ENCODE measurements at places on chromosomes 1 and 21.

- DNase-seq, result no peak
Measured at GRCh38 chr21:35197992-35198431, 148.9 kb upstream of the RUNX1 start.

GRCh38 chr1:243234978-243235647 is 20.0 kb downstream of the CEP170 start:
- DNase-seq, result no peak

GRCh38 chr1:182283746-182284544 is 107.6 kb downstream of the GLUL start:
- DNase-seq, result no peak

GRCh38 chr21:36981049-36981391 is 14.6 kb upstream of the HLCS start:
- no peak for DNase-seq

DNA sequence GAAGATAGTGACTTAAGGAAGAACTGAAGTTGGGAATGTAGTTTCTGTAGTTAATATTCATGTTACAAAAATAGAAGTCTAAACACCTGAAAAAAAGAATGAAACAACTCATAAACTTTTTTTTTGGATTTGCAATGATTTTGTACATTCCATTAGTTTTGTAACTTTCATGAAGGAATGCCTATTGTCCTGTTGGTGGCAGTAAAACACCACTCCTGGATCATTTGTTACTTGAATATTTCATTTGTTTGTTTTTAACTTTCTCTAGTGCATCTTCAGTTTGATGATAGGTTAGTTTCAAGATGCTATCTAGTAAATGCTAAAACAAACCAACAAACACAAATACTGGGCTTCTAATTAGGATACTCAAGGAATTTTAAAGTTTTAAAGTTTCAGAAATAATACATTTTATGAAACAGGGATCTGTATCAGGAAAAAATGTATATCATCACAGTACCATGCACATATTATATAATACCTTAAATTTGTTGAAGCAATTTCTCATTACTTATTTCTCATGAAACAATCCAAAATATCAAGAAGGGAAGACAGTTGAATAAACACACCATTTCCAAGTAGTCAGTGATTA is 229.7 kb upstream of the CACYBP start:
- peak; percentile 27 for DNase-seq

DNA sequence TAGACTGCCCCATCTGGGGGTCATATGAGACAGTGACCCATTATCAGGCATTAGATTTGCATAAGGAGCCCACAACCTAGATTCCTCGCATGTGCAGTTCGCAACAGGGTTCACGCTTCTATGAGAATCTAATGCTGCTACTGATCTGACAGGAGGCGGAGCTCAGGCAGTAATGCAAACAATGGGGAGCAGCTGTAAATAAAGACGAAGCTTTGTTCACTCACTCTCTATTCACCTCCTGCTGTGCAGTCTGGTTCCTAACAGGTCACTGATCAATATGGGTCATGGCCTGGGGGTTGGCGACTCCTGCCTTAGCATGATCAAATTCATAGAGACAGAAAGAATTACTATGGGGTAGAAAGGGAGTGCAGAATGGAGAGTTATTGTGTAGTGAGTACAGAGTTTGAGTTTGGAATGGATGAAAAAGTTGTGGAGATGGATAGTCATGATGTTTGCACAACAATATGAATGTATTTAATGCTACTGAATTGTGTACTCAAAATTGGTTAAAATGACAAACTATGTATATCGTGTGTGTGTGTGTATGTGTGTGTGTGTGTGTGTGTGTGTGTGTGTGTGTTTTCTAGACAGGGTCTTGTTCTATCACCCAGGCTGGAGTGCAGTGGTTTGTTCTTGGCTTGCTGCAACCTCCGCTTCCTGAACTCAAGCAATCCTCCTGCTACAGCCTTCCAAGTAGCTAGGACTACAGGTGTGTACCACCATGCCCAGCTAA is 42.2 kb downstream of the BTF3L4 start:
- no peak for DNase-seq

DNA sequence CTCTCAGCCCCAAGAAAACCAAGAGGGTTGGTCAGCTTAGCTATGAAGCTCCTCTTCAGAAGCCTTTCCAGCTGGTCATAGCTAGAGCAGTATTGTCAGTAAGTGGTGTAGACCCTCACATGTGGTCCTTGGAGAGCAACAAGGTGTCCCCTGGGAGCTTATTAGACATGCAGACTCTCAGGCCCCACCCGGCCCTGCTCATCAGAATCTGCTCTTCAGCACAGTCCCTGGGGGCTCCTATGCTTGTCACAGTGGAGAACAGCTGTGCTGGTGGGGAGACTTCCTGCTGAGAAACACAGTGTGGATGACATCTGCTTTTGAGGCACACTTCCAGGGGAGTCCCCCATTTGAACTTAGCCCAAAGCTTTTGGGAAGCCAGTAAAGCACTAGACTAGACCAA is 21.9 kb upstream of the NEK2 start:
- DNase-seq, result peak; percentile 58

GRCh38 chr1:64280001-64280400 is 76.6 kb downstream of the UBE2U start:
- no peak for DNase-seq

DNA sequence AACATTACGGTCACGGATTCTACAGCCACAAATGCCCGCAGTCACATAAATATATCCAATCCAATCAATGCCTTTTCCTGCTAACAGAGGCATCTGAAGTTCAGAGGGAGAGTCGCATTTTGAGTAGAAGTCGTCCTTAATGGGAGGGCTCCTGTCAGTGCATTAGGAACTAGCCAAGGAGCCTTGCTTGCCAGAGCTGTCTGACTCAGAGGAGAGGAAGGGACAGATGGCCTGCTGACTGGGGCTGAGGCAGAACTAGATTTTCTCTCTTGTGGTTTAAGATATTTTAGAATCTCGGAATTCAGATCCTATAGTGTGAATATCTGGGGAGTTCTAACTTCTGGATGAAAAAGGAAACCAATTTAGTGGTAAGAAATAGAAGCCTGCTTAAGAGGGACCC is 10.6 kb downstream of the XKR8 start:
- DNase-seq, result no peak

GRCh38 chr1:160354388-160354985 is 11.3 kb downstream of the NCSTN start:
- no peak for DNase-seq

DNA sequence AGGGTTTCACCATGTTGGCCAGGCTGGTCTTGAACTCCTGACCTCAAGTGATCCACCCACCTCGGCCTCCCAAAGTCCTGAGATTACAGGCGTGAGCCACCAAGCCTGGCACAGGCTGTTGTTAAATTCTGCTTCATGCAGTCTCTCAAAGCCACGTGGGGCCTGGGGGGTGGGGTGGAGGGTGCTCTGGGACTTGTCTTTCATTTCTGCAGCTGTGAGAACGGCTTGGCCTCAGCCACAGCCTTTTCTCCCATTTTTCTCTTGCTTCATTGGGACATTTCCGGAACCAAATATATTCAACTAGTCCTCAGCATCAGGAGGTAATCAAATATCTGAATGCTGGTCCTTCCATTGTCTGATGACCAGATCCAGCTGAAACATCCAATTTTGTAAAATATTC is 27.6 kb upstream of the KCNE2 start:
- no peak for DNase-seq

DNA sequence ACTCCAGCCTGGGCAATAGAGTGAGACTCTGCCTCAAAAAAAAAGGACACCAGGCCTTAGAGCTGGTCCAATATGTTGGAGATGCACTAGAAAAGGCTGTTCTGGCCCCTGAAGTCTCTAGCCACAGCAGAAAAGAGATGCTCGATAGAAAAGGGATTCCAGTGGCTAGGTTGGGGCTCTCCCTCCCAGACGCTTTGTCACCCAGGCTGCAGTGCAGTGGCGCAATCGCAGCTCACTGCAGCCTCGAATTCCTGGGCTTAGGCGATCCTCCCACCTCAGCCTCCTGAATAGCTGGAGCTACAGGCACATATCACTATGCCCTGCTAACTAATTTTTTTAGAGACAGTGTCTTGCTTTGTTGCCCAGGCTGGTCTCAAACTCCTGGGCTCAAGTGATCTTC is 18.2 kb downstream of the PDZK1 start:
- no peak for DNase-seq

DNA sequence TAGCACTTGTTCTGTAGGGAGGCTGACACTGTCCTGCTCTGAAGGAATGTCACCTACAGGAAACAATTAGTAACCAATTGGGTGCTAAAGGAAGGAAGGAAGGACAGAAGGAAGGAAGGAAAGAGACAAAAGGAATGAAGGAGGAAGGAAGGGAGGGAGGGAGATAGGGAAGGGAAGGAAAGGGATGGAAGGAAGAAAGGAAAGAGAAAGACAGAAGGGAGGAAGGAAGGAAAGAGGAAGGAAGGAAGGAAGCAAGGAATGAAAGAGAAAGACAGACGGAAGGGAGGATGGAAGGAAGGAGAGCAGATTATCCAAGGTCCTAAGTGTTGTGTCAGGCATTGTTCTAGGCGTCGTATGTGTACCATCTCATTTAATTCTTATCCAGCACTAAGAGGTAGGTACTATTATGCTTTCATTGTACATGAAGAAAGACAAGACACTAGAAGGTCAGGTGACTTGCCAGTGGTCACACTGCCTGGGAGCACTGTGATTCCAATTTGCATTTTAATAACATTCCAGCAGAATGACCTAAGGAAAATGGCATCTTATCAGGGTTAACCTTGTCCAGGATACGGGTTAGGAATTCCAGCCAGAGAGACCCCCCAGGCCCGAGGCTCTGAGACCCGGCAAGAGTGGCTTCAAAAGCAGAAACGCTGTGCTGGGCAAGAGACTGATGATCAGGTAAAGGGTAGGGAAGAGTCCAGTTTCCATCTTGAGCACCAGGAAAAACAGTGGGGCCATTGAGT is 29.6 kb downstream of the CLIC6 start:
- no peak for DNase-seq

DNA sequence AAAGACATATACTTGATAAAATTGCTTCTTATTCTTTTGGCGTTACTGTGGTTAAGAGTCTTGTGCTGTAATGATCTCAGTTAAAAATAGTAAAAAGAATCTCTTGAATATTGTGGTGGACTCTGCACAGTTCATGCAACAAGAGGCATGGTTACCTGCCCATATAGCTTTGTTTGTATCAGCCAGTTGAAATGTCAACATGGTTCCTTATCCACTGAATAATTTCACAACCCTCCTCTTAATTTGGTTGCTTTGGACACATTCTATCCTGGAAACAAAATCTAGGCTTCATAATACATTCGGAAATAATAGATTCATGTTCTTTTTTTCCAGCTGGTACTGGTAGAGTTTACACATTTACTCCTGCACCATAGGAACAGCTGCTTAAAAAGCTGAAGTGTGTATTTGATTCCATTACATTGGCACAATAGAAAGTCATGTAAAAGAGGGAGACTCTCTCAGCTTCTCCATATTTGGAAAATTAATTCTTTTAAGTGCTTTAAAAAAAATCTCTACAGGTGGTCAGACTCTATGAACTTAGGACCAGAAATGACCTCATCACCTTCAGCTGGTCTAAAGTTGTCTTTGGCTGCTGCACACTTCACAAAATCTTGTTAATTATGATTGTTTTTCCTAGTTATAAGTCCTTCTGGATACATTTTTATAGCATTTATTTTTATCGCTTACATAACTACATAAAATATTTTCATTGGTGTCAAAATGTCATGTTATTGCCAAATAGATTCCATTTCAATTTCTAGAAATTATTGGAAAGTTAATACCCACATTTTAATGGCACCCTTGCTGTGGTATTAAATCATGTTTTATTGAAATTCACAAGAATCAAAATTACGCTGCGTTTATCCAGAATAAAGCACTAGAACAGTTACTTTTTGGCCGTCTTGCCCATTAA is 100.2 kb downstream of the LTN1 start:
- DNase-seq, result no peak

DNA sequence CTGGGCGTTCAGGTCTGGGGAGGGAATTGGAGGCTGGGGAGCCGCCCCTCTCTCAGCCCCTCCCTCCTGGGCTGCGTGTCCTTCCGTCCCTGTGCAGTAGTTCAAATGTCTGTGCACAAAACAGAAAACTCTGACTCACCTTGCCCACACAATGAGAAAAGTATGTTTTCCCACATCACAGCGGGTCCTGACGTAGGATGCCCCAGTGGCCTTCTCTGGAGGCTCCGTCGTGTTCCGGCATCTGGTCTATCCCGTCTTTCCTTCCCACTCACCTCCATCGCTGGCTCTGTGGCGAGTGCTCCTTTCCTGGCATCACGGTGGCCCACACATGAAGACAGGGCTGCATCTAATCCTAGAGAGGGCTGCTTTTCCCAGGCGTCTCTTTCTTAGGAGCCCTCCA is 224.0 kb downstream of the KAZN start:
- no peak for DNase-seq

DNA sequence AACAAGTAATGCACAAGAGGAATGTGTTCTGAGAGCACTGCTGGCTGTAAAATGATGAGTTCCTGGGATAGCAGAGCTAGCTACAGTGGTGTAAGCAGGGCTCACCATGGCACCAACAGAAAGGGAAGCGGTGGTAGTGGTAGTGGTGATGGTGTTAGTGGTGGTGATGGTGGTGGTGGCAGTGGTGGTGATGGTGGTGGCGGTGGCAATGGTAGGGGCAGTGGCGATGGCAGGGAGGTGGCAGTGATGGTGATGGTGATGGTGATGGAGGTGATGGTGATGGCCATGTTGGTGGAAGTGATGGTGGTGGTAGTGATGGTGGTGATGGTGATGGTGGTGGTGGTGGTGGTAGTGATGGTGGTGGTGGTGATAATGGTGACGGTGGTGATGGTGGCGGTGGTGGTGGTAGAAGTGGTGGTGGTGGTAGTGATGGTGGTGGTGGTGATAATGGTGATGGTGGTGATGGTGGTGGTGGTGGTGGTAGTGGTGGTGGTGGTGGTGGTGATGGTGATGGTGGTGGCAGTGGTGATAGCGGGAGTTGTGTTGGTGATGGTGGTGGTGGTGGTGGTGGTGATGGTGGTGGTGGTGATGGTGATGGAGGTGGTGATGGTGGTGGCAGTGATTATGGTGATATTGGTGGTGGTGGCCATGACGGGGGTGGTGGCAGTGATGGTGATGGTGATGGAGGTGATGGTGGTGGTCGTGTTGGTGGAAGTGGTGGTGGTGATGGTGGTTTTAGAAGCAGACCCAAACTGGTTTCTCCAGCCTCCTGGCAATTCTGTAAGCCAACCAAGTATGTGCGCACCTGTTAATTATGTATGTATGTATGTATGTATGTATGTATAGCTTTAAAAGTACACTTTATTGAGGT is 254.1 kb downstream of the TRABD2B start:
- DNase-seq, result no peak

DNA sequence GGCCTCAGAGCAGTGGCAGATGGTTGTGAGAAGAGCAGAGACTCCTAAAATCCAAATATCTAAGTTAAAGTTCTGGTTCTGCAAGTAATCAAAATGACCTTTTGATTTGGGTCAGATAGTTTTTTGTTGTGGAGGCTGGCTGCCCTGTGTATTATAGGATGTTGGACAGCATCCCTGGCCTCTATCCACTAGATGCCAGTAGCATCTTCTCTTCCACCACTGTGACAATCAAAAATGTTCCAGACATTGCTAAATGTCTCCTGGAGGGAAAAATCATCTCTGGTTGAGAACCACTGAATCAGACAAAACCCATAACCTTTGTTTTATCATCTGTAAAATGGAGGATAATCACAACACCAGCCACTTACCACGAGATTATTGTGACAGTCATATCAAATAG is 5.9 kb upstream of the DPT start:
- DNase-seq, result no peak
